CD4-positive, alpha-beta T cell treated with Interleukin-6 at 100 ng/mL for 8 hours (primary cell): ENCODE measurements at places on chromosomes 5 and 9.
A peak's percentile ranks its signal among the peaks of the same experiment; 100 is the strongest.

DNA sequence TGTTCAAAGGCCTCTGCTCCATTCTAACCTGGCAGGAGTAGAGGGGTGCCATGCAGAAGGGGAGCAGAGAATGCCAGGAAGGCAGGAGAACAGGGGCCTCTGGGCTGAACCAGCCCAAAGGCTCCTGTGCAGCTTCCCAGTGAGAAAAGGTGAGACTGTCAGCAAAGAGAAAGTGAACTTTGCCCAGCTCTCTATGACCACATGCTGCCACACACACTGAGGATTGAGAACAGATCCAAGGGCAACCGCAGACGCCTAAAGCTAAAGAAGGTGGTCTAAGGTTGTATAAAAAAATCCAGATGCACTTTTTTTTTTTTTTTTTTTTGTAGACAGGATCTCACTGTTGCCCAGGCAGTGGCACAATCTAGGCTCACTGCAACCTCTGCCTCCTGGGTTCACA is 51.4 kb downstream of the ALDH7A1 start:
- DNase-seq: no peak

DNA sequence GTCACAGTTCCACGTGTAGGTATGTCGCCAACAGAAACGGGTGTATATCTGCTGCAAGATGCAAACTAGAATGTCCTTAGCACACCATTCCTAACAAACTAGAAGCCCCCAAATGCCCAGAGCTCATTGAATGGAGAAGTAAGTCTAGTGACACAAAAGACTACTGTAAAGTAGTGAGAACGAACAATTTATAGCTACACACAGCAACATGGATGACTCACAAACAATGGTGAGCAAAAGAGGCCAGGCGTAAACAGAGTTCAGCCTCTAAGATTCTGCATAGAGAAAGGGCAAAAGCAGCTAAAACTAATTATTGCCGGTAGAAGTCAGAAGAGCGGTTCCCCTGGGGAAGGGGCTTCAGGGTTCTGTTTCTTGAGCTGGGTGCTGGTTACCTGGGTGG is 74.7 kb downstream of the AMBP start:
- no peak for DNase-seq

GRCh38 chr9:122816163-122816867 is 12.1 kb downstream of the PDCL start:
- DNase-seq: peak; percentile 55

DNA sequence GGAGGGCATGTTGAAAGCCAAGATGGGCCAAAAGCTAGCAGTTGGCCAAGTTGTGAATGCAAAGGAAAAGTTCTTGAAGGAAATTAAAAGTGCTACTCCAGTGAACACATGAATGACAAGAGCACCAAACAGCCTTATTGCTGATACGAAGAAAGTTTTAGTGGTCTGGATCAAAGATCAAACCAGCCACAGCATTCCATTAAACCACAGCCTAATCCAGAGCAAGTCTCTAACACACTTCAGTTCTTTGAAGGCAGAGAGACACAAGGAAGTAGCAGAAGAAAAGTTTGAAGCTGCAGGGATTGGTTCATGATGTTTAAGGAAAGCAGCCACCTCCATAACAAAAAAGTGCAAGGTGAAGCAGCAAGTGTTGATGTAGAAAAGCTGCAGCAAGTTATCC is 71.6 kb downstream of the ERCC6L2 start:
- DNase-seq: no peak

DNA sequence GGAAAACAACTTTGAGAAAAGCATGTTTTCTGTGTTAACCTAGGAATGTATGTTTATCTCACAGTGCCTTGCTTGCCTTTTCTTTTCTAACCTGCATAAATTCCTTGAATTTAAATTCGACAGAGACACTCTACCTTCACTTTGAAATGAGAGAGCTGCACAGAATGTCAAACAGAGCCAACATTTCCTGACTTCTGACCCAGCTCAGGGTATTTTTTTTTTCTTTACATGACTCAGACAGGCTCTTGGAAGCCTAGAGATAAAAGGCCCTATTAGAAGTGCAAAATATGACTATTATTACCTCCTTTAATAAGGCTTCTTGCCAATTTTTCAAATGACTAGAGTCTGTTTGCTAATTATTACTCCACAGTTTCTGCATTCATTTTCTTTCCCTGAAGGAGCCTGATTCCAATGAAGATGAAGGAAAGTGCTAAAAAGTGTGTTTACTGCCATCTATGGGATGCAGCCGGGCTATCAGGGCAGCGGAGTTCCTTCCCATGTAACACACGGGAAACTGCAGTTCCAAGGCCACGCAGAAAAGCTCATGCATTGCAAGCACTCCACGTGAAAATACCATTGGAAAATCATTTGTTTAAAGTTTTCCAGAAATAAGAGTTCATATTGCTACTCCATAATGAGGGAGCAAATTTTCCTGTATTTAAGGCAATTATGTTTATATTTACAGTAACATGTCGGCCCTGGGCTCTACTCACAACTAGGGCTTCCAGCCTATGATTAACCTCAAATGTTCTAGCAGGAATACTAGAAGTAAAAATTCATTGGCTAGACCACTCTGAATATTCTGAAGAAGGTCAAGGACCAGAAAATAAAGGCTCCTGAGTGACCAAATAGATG is 485.6 kb downstream of the ZSWIM6 start:
- no peak for DNase-seq

- DNase-seq: no peak
These were observed 422.1 kb downstream of the DMAC1 start for GRCh38 chr9:7377489-7377888.

DNA sequence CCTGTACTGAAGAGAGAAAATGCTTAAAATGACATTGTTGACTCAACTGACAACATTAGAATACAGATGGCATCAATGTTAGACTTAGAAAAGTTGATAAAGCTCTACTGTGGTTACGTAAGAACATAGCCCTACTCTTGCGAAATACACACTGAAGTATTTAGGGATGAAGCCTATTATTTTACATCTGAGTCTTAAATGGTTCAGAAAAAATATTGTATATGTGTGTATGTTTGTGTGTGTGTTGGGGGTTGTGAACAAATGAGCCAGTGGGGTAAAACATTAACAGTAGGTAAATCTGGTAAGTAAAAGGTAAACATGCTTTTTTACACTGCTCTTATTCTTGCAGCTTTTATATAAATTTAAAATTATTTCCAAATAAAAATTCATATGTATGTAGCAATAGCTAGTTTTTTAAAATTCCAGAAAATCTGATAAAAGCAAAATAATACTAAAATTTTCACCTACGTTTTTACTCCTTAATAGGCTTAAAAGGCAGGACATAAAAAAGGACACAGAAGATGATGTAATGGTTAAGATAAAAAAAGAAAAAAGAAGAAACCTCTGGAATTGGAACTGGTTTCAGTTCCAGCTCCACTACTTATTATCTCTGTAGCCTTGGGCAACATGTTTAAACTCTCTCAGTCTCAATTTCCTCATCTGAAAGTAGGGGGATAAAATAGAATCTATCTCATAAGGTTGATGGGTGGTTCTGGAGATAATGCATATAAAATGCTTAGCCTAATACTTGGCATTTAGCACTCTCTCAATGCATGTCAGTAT is 44.3 kb downstream of the GARNL3 start:
- DNase-seq: no peak

GRCh38 chr9:74773886-74774479 is 113.7 kb downstream of the TRPM6 start:
- DNase-seq: peak; percentile 58

- no peak for DNase-seq
These were observed 192.7 kb downstream of the DAB2IP start for GRCh38 chr9:121844098-121844497.

DNA sequence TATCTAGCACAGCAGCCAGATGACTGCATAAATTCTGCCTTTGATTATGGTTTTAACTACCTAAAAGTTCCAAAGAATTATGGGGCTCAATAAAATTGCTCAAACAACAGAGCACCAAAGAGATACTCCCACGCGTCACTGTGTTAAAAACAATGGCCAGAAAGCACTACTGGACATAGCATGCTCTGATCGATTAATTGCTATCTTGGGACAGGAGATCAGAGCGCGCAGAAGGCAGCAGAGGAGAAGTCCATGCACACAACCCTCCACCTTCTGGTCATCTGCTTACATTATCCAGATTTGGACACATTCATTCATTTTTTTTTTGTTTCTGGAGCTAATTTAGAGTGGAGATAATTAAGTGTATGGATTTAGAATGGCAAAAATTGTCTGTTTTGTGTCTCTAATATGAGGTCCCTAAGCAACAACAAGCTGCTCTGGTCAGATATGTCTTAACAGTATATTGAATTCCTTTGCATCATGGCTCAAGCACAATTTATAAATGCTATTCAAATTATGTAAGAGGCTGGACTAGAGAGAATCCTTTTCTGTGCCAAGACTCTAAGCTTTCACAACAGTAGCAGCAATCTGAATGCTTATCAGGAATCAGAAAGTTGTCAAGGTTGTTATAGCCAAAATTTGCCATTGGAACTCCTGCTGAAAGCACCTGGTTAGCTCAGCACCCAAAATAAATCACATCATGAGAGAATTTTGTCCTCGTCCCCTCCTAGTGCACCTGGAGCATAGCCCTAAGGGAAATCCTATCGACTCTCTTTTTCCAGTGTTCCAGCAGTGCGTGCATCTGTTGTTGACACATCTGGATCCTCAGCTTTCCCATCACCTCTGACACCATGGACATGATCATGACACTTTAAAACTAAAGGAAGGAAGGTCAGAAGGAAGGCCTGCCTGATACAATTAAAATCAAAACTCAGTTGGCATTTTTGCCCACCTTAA is 98.6 kb upstream of the HMHB1 start:
- no peak for DNase-seq

- DNase-seq: no peak
These were observed 619.6 kb upstream of the ADAMTS16 start for GRCh38 chr5:4520559-4520958.

GRCh38 chr5:93342563-93343061 is 238.4 kb downstream of the NR2F1-AS1 start:
- no peak for DNase-seq

DNA sequence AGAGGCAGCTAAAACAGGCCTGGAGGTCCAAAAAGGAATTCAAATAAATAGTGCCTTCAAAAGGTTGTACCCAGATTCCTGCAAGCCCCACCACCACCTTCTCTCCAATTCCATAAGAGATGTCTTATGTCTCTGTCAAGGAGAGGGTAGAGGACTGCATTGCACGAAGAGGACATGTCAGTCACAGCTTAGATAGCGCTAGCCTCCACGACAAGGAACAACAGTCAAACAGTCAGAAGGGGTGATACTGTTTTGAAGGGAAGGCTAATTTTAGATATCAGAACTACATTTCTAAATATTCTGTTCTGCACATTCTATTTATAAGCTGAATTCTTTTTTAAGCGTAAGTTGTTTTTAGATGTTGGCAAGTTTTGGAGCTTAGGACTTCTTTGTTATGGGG is 34.2 kb downstream of the PLAC8L1 start:
- no peak for DNase-seq

DNA sequence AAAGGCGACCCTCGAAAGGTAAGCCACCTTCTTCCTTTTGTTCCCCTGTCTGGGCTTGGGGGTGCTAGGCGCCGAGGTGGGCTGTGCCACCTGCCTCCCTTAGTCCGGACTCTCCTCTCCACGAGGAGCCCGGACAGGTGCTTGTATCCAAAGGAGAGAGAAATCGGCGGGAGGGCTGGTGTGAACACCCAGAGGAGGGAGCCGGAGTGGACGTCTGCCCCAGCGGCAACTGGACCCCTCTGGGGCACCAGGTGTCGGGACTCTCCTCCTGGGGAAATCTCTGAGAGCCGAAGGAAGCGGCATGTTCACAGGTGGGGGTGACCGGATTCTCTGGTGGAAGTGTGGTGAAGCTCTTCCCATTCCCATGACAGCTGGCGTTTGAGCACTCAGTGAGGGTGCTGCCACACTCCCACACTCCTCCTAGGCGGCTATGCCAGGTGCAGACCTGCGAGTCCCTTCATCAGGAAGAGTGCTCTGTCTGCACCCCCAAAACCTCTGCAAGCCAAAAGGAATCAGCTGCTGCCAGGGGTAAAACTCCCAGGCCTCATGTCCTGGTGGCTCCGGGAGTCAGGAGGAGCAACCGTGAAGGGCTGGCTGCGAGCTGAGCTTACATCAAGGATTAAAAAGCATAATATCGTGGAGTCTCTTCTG is 921 bp downstream of the KCNIP1 start:
- DNase-seq: no peak

DNA sequence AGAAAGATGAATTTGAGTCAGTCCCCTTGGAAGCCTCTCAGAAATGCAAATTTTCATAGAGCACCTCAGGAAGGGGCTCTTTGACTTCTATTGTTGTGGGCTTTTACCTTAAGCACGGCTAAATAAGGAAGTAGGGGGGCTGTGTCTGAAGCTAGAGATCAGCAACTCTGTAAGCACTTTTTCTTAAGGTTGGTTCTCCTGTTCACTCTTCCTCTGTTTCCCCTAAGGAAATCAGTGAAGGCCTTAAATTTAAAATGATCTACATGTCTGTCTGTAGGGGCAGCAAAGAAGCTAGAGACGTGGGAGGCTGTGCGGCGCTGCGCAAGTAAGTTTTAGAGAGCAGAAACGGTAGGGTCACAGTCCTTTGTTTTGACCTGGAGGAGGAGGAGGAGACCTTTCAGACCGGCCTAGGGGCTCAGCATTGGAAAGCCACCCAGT is 1.2 kb upstream of the CDC14B start:
- no peak for DNase-seq

DNA sequence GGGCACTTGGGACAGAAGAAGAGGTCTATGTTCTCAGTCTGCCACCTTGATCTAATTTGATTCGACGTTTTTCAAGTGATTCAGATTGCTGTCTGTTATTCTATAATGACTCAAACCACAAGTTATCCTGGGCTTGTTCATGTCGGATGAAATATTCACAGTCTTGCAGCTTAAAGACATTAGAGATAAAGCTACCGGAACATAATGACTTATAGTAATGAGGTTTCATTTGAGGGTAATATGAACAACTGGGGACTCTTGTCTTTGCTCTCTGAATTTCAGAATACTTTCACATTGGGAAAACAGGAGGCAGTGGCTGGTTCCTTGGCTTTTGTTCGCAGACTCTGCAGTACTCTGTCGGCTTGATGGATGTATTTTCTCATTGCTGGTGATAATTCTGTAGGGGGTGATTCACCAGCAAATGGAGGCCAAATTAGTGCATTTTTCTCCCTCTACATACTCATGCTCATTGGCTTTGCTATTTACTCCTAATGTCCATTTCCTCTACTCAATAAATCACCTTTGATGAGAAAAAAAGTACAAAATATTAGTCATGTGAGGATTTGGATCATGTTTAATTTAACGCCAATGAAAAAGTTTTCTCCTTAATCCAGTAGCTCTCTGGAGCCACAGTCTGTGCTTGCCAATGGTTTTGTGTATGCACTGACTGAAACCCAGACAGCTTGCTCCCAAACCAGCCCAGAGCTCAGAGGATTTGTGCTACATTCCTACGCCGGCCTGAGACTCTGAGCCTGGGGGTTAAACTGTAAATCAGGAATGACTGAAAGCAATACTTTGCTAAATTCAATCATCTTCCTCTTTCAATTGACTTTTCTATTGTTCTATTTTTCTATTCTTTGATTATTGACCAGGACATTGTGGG is 154.7 kb upstream of the ANKH start:
- DNase-seq: no peak
